Motor neuron (in vitro differentiated cells): ENCODE measurements at places on chromosomes 13 and 19.

DNA sequence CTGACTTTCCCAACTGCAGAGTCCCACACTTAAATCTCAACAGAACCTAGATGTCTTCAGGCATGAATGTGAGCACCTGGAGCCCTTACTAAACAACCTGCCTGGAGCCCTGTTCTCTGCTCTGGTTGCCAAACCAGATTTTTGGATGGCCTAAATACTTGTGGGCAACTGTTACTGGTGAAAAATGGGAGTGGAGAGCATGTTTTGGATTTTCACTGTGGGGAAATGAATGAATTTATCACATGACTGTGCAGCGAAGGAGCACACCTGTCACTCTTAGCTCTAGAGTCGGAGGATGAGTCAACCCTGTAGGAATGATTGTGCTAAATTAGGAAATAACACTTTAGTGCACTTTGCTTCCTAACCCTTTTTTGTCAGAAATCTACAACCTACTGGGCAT is 30.3 kb downstream of the SHISA2 start:
- ATAC-seq: no peak

- no peak for ATAC-seq
Observed at GRCh38 chr13:47592256-47592655, 408.8 kb downstream of the SUCLA2 start.

DNA sequence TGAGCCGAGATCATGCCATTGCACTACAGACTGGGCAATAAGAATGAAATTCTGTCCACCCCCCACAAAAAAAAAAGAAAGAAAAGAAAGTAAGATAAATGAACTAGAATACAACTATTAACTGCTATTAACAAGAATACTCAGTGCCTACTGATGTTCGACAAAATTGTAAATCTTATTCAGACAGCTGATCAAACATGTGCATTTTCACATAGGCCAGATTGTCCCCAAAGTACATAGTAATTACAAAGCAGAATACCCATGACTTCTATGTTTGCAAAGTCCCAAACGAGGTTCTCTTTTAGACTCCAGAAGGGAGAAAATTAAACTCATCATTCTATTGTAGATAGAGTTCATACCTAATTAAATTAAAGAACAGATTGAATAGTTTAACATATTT is 113.4 kb downstream of the UFM1 start:
- no peak for ATAC-seq

DNA sequence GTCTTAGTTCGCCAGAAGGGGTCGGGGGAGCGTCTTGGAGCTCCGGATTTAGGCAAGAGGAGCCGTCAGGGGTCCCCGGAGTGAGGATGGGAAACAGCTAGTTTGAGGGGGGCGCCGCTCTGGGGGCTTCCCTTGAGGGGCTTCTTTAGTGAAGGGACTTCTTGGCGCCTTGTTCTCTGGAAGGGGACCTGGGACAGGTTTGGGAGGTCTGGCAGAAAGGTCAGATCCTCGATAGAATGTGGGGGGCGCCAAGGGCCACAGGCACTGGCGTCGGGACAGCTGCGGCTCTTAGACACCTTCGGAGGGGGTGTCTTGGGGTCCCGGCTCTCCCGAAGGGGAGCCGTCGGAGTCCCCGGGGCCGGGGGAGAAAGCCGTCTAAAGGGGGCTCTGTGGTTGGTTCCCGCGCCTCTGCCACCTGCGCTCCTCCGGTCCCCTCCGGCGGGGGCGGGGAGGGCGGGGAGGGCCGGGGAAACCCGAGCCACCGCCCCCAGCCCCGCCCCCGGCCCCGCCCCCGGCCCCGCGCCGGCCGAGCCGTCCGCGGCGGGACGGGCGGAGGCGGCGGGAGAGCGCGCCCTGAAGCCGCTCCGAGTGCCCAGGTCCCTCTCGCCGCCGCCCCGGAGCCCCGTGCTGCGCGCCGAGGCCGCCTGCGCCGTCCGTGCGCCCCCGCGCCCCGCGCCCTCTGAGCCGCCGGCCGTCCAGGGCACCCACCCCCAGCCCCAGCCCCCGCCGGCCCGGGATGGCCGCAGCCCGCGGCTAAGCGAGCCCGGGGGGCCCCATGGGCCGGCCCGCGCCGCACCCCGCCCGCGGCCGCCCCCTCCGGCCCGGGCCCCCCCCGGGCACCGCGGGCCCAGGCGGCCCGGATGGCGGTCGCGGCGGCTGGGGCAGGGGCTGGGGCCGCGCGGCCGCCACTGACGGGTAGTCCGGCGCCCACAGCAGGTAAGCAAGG is at the start of gene NRTN:
Gene NRTN, plus strand, starts transcription at position 552 of the 946 bp plus-strand sequence. CDS start 19,099 bp downstream, outside the sequence.
- ATAC-seq: peak; percentile 5

DNA sequence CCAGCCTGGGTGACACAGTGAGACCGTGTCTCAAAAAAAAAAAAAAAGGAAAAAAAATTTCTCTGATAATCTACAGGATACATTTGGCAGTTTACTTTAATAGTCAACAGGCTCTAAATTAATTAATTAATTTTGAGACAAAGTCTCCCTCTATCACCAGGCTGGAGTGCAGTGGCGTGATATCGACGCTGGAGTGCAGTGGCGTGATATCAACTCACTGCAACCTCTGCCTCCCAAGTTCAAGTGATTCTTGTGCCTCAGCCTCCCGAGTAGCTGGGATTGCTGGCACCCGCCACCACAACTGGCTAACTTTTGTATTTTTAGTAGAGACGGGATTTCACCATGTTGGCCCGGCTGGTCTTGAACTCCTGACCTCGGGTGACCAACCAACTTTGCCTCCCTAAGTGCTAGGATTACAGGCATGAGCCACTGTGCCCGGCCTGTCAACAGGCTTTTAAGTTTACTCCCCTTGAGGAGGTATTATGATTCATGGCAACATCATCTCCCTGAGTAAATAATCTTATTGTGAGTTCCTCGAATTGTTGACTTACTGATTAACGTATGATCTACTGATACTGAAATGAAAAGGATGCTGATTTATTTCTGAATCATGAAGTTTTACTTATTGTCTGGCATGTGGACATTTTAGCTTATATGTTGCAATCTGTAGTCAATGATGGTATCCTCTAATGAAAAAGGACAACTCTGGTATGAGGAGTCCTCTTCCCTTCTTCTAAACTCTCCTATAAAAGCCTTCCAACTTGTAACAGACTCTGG is 21.3 kb upstream of the MTRF1 start:
- ATAC-seq: no peak

DNA sequence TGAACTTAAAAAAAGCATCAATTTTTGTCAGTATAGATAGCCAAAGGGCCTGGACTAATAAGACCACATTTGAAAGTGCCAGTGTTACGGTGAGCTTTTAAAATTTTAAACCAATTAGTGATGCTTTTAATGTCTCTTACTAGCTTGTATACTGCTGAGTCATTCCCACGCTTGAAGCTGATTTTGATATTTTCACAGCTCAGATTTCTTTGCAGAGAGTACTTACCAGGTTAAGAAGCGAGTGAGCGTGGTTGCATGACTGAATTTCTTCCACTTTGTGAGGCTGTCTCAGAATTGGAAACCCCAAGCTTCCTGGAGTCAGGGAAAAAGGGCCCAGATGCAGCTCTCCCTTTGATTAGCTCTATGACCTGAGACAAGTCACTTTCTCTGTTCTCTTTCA is 74.5 kb upstream of the NBEA start:
- ATAC-seq: peak; percentile 60

DNA sequence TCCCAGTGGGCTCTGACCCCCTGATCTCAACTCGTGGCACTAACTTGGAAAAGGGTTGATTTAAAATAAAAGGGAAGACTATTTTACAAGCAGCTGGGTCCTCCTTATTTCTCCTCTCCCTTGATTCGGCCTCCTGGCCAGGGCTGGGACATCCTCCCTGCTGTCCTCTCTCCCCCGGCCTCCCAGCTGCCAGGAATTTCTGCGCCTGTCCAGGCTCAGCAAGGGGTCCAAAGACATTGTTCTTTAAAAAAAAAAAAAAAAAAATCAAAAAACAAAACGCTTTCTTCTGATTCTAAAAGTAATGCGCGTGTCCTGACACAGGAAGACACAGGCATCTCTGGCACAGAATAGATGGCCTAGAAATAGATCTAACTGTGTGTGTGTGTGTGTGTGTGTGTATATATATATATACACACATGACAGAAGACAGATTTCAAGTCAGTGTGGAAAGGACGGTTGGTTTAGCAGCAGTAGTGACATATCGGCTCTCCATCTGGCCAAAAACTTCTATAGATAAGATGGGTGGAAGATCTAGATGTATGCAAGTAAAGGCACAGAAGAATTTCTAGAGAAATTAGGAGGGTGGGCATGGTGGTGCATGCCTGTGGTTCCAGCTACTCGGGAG is 12.3 kb upstream of the LENG8 start:
- no peak for ATAC-seq

- ATAC-seq: no peak
Observed at GRCh38 chr13:80361883-80362327, 21.0 kb upstream of the SPRY2 start.

DNA sequence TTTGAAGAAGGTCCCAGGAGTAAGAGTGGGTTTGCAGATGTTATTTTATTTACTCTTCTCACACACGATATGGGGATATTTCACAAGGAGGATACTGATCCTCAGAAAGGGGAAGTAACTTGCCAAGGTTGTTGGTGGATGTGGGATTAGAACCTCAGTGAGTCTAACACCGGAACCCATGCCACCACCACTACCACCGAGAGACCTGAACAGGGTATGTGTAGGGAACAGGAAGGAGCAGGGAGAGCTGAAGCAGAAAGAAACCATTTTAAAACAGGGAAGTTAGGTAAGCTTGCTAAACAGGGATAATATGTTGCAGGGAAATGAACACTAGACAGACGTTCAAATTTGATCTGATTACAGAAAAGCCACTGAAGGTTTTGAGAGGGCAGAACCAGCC is 11.6 kb upstream of the CEACAM3 start:
- no peak for ATAC-seq

- ATAC-seq: peak; percentile 49
Observed at GRCh38 chr19:50377051-50377461, 799 bp downstream of the NR1H2 start.

GRCh38 chr13:49185264-49185663 is 34.9 kb upstream of the MLNR start:
- no peak for ATAC-seq

DNA sequence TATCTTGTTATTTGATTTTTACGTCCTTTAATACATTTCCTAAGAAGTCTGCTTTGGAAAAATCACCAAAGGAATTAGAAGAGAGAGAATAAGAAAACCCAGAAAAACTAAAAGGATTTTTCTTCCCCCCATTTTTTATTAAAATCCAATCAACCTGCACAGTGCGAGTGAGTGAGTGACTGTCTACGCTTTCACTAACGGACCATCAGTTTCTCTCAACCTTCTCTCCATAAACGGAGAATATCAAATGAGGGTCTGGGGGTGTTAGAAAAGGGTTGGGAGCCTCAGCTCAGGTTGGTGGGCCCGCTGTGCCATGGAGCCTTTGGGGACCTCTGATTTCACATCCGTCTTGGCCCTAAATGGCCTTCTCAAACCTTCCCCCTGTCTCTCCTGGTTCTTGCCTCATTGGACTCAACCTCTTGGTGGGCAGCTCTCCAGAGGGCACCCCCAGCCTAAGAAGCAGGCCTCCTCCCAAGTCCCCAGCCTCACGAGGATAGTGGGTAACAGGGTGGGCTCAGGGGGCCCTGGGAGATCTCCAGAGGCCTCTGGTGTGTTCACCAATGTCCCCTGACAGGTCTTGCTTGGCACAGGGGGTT is 763 bp upstream of the LRP3 start:
- no peak for ATAC-seq

DNA sequence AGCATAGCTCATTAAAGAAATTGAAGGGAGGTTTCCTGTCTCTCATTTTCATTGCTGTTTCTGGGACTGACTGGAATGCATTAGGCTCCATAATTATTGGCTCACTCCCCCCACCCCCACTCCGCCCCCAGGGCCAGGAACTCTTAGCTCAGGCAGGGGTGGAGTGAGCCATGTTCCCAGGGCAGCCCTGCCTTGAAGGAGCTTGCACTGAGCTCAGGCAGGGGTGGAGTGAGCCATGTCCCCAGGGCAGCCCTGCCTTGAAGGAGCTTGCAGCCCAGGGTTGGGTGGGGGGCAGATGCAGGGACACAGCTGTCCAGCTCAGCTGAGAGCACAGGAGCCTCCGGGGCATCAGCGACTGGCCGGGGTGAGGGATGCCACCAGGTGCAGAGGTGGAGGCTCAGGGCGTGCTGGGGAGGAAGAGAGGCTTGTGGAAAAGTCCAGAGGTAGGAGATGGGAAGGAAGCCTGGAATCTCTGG is 39.1 kb upstream of the TFDP1 start:
- ATAC-seq: peak; percentile 43

- no peak for ATAC-seq
Observed at GRCh38 chr19:45655073-45655472, 12.9 kb upstream of the GIPR start.

- ATAC-seq: peak; percentile 15
Observed at GRCh38 chr19:30256496-30256850, 115.7 kb upstream of the ZNF536 start.
